ENCODE measurements at places on chromosomes 3 and 15. TPM values are rescaled to one million over a fixed set of nuclear protein-coding genes. Genes with fewer than 3 reads are reported as not detected.

The NPHP3 gene
- 9.0 TPM for polyA plus RNA-seq

The CCDC54 gene
- polyA plus RNA-seq = not detected

The ZNF774 gene
- polyA plus RNA-seq = 6.8 TPM

The SPESP1 gene
- not detected for polyA plus RNA-seq

The FHIT gene
- polyA plus RNA-seq = not detected

The ZPLD1 gene
- polyA plus RNA-seq = not detected

The WDR93 gene
- not detected for polyA plus RNA-seq

The ISLR2 gene
- polyA plus RNA-seq = 330 TPM

The UQCRC1 gene
- 333 TPM for polyA plus RNA-seq

The GOLGA8M gene
- polyA plus RNA-seq = not detected

The SPRED1 gene
- polyA plus RNA-seq = 9.4 TPM

The DPPA2 gene
- polyA plus RNA-seq = not detected

The TM4SF18 gene
- 0.42 TPM for polyA plus RNA-seq

The CPNE9 gene
- polyA plus RNA-seq = 0.32 TPM

The ZKSCAN7 gene
- 23.9 TPM for polyA plus RNA-seq

The KLHL6 gene
- polyA plus RNA-seq = not detected

The UBAP1L gene
- 10.3 TPM for polyA plus RNA-seq
